ENCODE measurements at places on chromosomes 16 and 17.

GRCh38 chr17:10295728-10296343 lies 77.0 kb downstream of the MYH13 start:
- no peak for DNase-seq

DNA sequence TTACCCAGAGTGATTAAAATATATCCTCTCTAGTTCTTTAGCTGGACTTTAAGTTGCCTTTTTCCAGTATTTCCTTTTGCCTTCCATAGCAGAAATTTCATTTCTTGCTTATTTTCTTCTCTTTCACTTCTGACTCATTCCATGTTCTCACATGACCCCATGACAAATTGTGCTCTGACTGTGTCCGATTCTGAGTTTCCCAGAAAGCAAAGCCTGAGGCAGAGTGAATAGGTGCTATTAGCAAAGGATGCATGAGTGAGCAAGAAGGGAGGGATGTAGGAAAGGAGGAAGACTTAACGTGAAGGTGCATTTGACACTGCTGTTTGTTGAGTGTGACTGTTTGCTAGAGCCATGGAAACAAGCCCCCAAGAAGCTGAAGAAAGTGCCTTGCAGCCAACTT lies 82.6 kb upstream of the CNTNAP4 start:
- DNase-seq, result peak; percentile 31

DNA sequence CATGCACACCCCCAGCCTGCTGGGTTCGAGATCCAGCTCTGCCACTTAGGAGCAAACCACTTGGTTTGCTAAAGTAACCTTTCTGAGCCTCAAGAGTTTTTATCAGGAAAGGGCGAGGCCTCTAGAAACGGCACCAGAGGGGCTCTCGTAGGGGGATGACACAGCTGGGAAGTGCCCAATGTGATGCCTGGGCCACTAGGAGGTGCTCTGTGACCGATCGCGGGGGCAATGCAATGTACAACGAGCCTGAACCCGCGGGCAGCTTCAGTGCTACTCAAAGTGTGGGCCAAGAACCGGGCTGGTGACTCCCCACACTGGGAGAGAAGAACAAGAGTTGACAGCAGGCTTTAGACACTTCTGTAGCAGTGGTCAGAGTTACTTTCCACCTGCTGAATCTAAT lies 9.4 kb downstream of the C16orf89 start:
- DNase-seq, result no peak

DNA sequence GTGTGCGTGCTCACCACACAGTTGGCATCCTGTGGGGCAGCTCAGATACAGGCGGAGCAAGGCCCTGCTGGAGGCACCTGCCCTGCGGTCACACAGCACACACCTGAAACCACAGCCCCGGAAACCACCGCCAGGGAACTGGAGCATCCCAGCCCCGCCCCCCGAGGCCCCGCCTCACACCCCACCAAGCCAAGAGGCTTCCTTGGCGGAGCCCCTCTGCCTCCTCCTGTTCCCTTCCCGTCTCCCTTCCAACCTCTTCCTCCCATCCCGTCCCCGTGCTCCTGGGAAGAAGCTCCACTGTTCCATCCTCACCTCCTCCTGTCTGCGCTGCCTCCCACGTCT lies 205.5 kb downstream of the NTN1 start:
- no peak for DNase-seq

DNA sequence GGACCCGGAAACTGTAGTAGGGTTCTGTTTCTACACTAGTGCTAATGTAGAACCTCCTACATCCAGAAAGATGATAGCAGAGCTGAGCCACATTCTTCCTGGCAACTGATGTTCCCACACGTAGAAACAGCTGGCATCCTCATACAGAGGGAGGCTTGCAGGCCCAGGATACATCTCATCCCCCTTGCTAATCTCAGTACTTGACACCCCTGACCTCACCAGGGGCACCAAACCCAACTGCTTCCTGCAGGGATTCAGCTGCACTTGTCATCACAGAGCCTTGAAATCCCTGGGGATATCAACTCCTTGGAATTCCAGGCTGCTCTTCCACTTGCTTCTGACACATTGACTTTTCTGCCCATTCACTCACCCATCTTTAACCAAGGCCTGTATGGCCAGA lies 75.2 kb upstream of the HSBP1 start:
- no peak for DNase-seq

GRCh38 chr16:84229471-84229870 lies 10.3 kb downstream of the KCNG4 start:
- DNase-seq, result no peak

- no peak for DNase-seq
Measured at GRCh38 chr16:86227041-86227440, 283.3 kb upstream of the FOXF1 start.

- no peak for DNase-seq
Measured at GRCh38 chr17:27456681-27457359, 572 bp downstream of the KSR1 start.

GRCh38 chr16:88368994-88369393 lies 13.8 kb upstream of the ZNF469 start:
- DNase-seq, result no peak
